Activated CD4-positive, alpha-beta T cell treated with anti-CD3 and anti-CD28 coated beads, Interleukin-2, amount 10 ng/mL, durations not matched to agents 24 days and 14 days (primary cell): ENCODE measurements at places on chromosomes 4 and X. TPM values are rescaled to one million over a fixed set of nuclear protein-coding genes. Genes with fewer than 3 reads are reported as not detected.

- peaks cover 15% of the 10 kb centered on the region for H3K4me1 ChIP-seq
- H3K27me3 ChIP-seq, result no peaks in the 10 kb centered on the region
- H3K4me3 ChIP-seq, result peak overlapping the region; percentile 88
- no peak for DNase-seq
- H3K27ac ChIP-seq, result peak overlapping the region; percentile 98
- peaks cover 8% of the 10 kb centered on the region for H3K36me3 ChIP-seq
Observed at GRCh38 chrX:1536712-1537030, 314 bp downstream of the P2RY8 start.

Gene TMEM156
- total RNA-seq, result 25.9 and 26.9 TPM in 2 replicates

DNA sequence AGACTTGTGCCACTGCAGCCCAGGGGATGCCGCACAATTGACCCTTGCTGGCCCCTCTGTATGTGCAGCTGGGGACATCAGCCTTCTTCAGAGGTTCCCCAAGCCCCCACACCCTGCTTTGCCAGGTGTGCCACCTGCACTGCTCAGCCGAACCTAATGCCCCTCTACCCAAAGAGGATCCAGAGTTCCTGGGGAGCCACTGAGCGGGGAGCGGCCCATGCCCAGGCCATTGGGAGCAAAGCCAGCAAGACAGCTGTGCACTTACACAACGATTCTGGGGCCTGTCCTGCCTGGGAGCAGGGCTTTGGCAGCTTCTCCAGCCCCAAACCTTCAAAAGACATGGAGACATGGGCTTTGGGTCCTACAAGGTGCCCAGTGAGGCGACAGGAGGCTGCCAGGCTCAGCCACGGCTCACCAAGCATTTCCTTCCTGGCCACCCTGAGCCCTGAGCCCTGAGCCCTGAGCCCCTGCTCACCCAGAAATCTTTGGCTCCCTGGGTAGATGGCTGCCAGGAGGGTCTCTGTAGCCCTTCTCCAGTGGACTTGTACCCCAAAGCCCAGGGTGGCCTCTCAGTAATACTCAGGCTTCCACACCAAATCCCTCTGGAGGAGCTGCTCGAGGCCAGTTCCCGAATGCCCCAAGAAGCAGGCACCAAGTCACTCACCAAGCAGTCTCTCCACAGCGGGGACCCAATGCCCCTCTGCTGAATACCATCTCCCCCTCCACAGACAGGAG is 13.0 kb downstream of the PNMA6E start:
- H3K4me1 ChIP-seq, result no peaks in the 10 kb centered on the region
- H3K36me3 ChIP-seq, result no peaks in the 10 kb centered on the region
- H3K4me3 ChIP-seq, result no peak overlapping the region
- H3K27me3 ChIP-seq, result peaks cover 2% of the 10 kb centered on the region

DNA sequence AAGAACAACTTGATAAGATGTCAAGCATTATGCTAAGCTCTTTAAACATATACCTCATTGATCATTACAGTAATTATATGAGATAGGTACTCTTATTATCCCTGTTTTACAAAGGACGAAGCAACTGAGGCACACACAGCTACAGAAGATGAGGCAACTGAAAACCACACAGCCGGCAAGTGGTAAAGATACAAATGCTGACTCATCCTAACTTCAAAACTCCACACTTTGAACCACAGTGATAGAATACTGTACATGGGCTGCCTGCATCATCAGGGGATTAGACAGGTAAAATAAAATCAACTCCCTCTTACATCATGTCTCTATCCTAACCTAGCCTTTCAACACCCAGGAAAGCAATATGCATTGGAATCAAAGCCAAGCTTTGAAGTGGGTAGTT is 47.8 kb downstream of the LHFPL1 start:
- DNase-seq, result no peak
- no peaks in the 10 kb centered on the region for H3K27me3 ChIP-seq
- no peaks in the 10 kb centered on the region for H3K36me3 ChIP-seq
- no peak overlapping the region for H3K4me3 ChIP-seq

Gene TCEAL6
- total RNA-seq, result not detected in 2 replicates

- H3K27ac ChIP-seq, result no peak overlapping the region
- no peaks in the 10 kb centered on the region for H3K4me1 ChIP-seq
- no peaks in the 10 kb centered on the region for H3K27me3 ChIP-seq
- no peaks in the 10 kb centered on the region for H3K36me3 ChIP-seq
Observed at GRCh38 chr4:13218326-13218958, 265.7 kb downstream of the RAB28 start.

DNA sequence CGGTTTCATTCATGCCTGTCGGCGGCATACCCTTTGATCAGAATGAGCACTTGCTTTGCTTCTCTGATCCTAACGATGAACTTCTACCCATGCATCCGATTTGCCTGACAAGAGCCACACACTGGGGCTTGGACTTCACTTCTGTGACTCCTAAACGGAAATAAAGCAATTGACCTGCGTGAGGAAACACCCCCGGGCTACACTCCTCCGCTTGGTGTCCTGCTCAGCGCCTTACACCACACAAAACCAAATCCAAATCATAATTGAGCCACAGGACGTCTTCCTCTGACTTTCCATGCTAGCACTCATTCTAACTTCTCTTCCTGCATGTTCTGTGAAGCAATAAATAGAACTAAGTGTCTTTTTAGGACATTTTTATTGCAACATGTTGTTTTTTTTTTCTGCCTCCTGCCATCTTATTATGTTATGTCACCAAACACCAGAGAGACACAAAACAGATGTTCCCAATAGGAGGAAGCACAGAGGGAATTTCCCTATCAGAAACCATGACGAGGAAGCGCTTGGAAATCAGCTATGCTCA is 110.8 kb upstream of the FAM9B start:
- no peak for DNase-seq
- H3K27ac ChIP-seq, result no peak overlapping the region
- H3K27me3 ChIP-seq, result peaks cover 5% of the 10 kb centered on the region
- H3K4me3 ChIP-seq, result no peak overlapping the region
- no peaks in the 10 kb centered on the region for H3K36me3 ChIP-seq

GRCh38 chr4:154872198-154872597 is 91.1 kb downstream of the RBM46 start:
- DNase-seq, result no peak
- H3K4me3 ChIP-seq, result no peak overlapping the region
- no peak overlapping the region for H3K27ac ChIP-seq
- no peaks in the 10 kb centered on the region for H3K4me1 ChIP-seq
- no peaks in the 10 kb centered on the region for H3K27me3 ChIP-seq
- H3K36me3 ChIP-seq, result no peaks in the 10 kb centered on the region

Gene TRO
- total RNA-seq, result 1.6 and 2.6 TPM in 2 replicates
